ENCODE measurements at places on chromosomes 4 and X.

DNA sequence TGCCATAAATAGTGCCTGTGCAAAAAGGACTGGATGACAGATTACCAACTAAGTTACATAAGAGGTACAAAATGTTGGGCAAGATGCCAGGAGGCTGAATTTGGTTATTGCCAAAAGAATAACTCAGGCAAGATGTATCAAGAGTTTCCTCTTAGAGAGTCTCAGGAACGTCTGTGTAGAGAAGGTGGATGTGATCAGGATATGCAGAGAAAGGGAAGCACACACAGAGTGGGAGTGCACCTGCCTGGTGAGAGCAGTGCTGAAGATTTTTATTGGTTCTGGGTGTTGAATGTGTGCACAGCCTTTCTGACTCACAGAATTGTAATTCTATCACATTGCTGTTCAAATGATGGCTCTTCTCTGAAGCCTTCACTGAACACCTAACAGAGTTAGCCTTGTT lies 156.8 kb upstream of the HS3ST1 start:
- no peak for DNase-seq

GRCh38 chr4:4383085-4383484 lies 3.8 kb upstream of the NSG1 start:
- no peak for DNase-seq

DNA sequence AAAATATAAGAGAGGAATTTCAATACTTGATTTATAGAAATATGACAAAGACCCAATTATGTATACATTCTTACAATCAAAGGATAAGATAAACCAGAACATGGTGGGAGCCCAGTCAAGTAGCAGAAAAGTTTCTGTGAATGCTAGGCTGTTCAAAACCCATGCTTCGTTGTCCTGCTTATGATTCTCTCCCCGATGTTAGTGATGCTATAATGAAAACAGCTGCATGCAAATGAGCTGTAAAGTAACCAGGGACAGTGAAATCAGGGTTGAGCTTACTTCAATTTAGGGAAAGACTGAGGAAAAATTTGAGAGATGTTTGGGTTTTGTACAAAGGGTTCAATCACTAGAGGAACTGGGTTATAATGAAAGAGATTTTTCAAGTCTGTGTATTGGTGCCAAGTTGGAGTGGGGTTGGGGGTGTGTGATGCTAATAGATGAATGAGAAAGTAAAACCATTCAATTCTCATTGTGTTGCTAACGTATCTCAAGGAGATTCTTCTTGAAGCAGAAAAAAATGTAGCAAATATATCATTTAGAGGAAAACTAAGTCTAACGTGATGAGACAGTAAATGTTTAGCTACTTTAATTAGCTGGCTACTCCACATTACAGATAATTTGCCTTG lies 59.3 kb upstream of the PPP1R2C start:
- DNase-seq, result no peak

GRCh38 chrX:116285501-116285900 lies 115.0 kb downstream of the AGTR2 start:
- DNase-seq, result no peak

DNA sequence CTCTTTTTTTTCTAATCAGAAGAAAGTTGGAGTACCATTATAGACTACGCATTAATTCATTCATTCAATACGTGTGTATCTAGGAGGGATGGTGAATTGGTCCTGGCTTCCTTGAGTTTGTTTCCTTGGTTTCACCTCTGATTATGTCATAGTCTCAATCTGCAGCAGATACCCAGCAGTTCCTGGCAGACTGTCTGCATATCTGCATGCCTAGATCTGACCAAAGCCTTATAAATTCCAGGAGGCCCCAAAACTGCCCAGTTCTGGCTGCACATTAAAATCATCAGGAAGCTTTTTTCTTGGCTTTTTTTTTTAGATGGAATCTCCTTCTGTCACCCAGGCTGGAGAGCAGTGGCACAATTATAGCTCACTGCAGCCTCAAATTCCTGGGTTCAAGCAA lies 27.2 kb upstream of the SLC34A2 start:
- no peak for DNase-seq

DNA sequence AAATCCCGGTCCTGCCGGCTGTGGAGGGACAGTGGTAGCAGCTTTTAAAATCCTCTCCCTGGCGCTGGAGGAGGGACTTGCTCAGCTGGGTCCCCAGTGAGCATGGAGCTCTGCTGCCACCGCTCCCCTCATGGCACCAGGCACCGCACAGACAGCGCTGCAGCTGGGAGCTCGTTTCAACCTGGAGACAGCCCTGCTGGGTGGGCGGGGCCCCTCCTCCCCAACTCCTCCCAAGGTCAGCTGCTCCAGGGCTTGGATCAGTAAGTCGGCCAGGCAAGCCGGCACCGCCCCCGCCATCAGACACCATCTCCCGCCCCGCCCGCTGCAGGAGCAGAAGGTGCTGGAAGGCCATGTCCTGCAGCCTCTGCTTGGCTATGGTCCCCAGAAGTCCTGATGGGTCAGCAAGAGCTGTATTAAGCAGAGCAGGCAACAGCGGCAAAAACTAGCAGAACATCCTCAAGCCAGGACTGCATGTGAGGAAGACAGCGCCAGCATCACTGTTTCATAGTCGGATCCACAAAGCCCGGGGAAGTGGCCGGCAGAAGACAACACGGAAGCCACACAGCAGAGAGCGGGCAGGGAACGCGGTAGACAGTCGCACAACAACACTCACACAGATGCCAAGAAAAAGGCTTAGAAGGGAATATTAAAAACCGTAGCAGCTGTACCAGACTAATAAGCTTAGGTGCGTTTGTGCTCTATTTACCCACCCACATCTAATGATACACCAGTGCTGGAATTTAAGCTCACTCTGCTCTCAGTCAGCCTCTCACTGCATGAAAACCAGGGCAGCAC lies 16.2 kb downstream of the ZFYVE28 start:
- peak; percentile 58 for DNase-seq

GRCh38 chr4:26468283-26468949 lies 21.9 kb downstream of the CCKAR start:
- no peak for DNase-seq

DNA sequence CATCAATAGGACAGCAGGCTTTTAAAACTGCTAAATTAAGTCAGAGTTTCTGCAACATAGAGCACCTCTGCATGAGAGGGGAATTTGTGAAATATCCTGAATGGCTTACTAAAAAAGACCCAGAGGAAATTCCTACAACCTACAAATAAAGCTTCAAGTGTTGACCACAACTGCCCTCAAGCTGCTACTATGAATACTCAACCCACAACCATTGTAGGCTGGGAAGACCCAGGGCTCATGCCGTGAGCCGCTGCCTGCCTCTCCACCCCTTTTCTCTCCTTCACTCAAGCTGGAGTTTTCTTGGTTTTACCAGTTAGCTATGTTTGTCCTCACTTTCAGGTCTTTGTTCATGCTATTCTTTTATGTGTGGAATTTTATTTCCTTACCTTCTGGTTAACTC lies 151.6 kb downstream of the EMCN start:
- DNase-seq, result no peak

- DNase-seq, result no peak
Observed at GRCh38 chrX:133849676-133850075, 135.7 kb downstream of the GPC3 start.

DNA sequence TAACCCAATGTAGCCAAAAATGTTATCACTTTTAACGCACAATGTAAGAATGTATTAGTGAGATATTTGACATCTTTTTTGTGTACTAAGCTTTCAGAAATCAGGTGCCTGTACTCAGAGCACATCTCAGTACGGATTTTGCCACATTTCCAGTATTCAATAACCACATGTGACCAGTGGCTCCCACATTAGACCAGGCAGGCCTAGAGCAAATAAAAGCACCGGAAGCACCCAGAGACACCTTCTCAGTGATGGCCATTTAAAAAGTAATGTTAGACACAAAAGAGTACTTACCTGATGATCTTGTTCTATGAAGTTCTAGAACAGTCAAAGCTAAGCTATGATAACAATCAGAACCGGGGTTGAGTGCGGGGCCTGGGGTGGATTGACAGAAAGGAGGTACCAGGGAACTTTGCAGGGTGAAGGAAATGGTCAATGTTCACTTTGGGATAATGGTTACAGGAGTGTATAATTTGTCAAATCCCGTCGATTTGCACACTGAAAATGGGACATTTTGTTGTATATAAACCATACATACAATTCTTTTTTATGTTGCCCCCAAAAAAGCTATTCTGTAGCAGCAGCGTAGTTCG lies 1.2 kb downstream of the CTPS2 start:
- no peak for DNase-seq

- DNase-seq, result no peak
Observed at GRCh38 chrX:20080277-20080676, 36.4 kb downstream of the MAP7D2 start.

GRCh38 chrX:118637997-118638396 lies 89.4 kb upstream of the IL13RA1 start:
- DNase-seq, result no peak

GRCh38 chr4:26812049-26812714 lies 48.5 kb upstream of the STIM2 start:
- no peak for DNase-seq

DNA sequence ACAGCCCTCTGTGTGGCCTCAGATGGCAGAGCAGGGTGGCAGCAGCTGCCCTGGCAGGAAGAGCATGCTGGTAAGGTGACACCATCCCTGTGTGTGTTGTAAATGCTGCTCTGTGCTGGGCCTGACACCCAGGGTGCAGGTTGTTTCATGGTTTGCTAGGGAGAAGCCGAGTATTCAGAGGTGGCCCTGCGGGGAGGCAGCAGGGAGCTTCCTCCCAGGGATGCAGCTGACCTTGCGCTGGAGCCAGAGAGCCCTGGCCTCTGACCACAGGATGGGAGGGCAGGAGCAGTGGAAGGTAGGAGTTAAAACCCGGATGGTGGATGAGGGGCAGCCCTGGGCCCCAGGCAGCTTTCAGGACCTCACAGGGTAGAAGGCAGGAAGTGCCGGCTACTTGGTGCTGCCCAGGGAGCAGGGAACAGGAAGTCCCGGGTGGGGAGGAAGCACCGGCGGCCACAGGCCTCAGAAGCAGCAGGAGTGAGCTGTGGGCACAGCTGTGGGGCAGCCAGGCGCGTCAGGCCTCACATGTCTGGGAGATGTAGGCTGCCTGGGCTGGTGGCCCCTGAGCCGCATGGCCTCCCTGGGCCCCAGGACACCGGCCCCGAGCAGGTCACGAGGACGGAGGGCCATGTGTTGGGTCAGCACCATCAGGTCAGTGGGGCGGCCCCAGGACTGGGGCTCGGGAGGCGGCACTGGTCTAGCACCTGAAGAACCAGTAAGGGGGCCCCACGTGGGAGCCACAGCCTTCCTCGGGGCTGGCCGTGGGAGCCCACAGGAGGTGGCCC lies 19.1 kb downstream of the SH3BP2 start:
- peak; percentile 81 for DNase-seq

GRCh38 chr4:105594099-105595010 lies 41.9 kb downstream of the ARHGEF38 start:
- DNase-seq, result no peak

DNA sequence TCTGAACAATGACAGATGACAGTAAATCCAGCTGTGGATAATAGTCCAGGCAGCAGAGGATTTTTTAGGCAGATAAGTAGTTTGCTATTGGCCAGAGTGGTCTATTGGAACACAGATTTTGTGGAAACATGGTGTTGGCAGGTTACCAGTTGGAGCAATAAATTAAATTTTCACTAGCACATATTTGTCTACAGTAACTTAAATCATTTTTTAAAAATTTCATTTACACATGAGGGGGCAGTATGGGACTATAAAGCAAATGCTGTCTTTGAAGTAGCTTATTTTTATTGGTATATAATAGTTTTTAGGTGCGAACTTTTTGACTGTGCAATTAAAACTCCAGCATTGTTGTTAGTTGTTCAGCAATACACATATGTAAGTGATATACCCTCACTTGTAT lies 289.8 kb downstream of the ARHGAP10 start:
- no peak for DNase-seq

DNA sequence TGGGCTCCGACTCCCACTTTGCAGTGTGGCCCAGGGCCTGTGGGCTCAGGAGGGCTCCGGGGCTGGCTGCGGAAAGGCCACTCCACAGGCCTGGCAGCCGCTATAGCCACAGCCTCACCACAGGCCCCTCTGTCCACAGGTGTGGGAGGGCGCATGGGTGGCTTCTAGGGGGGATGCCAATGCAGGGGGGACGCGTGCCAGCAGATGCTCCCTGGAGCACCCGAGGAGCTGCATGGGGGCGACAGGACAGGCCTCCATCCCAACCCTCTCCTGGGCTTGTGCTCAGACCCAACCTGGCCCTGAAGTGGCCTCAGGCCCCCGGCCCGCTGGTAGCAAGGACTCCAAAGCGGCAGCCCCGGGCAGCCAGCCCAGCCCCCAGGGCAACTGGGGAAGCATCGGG lies 8.0 kb downstream of the BGN start:
- no peak for DNase-seq

GRCh38 chr4:42750856-42751255 lies 94.0 kb upstream of the ATP8A1 start:
- no peak for DNase-seq

DNA sequence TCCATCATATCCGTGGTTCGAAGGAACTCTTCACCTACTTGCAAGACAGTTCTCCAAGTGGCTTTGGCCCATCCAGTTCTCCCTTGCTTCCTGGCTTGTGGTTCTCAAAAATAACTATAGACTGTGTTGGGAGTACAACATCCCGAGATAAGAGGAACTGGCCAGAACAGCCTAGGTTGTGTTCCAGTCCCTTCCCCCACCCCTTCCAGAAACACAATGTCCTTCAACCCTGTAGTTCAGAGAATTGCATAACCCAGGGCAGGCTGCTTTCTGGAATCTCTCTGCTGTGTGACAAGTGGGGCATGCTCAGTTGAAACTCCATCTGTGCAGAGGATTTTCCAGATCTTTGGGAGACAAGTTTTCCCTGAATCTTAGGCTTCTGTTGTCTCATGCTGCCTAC lies 206.5 kb downstream of the PCDH10 start:
- DNase-seq, result no peak

GRCh38 chr4:40937140-40937725 lies 187.5 kb downstream of the NSUN7 start:
- no peak for DNase-seq

DNA sequence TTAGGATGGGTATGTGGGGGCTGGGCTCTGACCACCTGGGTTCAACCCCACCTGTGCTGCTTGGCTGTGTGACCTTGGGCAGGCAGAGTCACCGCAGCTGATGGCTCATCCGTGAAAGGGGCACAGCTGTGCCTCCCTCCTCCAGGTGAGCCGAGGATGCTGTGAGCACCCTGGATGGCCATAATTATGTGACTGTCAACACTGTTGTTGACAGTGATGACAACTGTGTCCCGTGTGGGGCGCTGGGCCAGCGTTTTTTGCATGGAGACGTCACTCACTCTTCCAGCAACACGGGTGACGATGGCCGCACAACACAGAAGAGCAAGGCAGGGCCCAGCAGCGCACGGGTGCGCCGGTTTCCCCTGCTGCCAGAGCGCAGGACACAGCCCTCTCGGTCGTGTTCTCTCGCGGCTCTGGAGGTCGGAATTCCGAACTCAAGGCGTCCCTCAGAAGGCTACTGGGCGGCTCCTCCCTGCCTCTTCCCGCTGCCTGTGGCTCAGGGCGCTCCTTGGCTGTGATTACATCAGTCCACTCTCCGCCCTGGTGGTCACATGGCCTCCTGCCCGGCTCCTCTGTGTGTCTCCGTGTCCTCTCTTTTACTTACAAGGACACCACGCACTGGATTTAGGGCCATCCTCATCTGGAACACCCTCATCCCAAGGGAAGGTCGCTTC lies 1.3 kb downstream of the SH3TC1 start:
- DNase-seq, result no peak

GRCh38 chrX:30483996-30484395 lies 93.6 kb downstream of the TASL start:
- no peak for DNase-seq

All from CD4-positive, alpha-beta T cell (primary cell).